ENCODE measurements at places on chromosomes 7 and 10.

DNA sequence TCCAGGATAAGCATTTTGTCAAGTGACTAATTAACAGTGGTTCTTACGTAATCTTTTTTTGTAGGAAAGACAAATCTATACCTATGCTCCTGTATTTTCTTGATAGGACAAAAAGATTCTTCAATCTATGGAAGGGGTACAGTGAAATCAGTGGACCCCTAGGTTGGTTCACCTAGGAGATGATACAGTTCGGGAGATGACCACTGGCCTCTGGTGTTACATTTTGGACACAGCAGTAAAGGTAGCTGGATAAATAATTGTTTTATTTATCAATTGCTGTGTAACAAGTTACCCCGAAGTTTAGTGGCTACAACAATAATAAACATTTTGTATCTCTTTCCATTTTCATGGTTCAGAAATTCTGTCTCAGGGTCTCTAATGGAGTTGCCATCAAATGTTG is 288.2 kb upstream of the MAGI2 start:
- no peak for DNase-seq

GRCh38 chr7:15378494-15379145 is 183.2 kb downstream of the AGMO start:
- no peak for DNase-seq

DNA sequence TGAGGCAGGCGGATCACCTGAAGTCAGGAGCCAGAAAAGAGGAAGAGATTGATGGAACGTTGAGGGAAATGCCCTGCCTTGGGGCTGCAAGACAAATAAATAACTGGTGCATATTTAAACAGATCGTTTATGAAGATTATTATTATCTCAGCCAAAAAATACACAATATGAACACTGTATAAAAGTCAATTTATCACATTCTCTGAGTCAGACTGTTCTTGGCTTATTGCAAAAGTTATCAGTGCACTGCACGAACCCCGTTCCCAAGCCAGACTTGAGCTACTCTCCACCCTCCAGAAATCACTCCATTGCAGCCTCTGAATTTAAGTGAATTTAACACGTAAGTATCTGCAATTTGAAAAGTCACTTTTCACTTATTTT is 1.6 kb downstream of the DNMBP start:
- DNase-seq = no peak

DNA sequence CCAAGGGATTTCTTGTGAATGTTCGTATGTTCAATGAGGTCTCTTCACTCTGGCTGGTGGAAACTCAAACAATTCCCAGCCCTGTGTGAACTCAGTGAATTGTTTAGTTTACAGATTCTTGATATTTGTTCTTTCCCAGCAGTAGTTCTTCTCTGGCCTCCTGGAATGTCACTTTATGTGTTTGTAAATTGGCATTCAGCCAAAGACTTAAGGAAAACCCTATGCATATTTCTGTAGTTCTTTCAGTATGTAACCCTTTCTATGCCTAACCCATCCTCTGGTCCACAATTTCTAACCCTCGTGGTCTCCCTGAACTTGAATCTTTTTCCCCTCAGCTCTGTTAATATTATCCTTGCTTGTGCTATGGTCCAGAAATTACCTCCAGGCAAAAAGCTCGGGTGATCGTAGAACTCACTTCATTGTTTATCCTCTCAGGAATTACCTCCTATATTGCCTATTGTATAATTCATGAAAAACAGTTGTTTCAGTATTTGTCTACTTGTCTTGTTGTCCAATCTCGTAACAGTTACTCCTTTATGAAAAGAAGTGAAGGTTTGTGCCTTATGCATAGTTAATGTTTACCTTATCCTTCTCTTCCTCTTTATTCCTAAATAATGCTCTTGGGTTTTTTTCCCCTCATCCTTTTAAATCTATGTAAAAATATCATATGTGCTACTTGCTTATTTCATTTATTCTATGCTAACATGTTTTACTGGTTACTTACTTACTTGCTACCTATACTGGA is 23.7 kb upstream of the AGR3 start:
- no peak for DNase-seq

DNA sequence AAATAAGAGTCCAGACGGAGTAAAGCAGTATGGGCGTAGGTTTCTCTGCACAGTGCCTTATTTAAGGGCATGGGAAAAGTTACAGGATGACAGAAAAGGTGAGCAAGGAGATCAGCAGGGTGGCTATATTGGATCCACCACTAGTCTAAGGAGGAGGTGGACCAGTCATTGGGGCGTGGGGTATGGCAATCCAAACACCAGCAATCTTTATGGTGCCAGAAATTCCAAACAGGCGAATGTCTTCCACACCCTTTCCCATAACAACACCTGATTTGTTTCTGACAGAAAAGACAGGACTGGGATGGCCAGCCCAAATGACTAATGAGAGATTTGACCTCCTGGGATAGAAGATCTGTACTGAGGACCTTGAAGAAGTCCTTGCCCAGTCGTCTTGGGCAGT is 181.8 kb upstream of the MBL2 start:
- no peak for DNase-seq

DNA sequence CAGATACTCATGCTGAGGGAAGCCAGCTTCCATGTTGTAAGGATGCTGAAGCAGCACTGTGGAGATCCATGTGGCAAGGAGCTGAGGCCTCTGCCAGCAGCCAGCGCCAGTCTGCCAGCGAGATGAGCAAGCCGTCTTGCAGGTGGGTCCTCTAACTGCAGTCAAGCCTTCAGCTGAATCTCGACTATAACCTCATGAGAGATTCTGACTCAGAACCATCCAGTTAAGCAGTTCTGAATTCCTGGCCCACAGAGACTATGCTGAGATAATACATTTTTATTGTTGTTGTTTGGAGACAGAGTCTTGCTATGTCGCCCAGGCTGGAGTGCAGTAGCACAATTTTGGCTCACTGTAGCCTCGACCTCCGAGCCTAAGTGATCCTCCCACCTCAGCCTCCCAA is 105.6 kb downstream of the SH3PXD2A start:
- DNase-seq = no peak

DNA sequence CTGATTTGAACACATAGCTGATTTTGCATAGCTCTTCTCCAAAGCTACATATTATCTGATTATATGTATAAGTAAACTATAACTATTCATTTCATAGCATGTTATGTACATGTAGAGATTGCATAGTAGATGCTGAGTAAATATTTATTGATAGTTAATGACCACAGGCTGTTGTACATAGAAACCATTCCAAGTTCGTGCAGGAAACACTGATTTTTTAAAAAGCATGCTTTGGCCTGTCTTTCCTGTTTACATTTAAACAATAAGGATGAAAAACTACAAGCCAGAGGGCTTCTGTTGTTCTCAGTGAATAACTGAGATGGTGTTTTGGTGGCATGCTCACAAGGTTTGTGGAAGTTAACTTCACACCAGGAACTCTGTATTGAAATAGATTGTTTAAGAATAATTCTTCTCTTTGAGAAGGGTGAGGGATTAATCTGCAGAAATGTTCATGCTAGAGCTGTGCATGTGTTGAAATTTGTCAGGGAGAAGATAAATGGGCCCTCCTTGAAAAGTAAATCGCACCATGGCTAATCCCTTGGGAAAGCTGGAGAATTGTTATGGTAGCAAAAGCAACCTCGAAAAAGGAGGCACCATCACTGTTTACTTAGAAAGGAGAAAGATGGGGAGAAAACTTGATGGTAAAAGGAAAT is 120.2 kb upstream of the SP8 start:
- no peak for DNase-seq

DNA sequence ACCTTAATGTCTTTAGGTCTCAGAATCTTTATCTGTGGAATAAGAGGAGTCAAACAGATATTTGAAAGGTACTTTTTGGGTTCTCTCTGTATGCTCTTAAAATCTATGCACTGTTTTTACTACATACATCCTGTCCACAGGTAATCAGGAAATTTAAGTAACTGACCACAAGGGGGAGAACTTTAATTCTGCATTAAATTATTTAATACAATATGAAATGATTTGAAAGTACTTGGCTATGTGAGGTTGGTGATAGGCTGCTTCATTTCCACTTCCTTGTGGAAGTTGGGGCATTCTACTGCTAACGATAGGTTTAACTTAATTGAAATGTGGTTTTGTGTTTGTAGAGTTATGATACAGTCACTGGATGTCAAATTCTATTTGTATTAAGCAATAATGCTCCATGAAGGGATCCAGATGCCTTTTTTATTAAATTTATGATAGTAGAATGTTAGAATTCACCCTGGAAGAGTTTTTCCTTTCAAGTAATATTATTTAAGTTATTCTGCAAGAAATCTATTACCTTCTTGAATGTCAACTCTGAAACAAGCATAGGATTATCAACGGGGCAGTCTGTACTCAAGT is 6.0 kb downstream of the TEX47 start:
- no peak for DNase-seq

GRCh38 chr7:130988443-130988842 is 254.4 kb upstream of the KLF14 start:
- no peak for DNase-seq

- no peak for DNase-seq
Observed at GRCh38 chr7:128266529-128266882, 25.4 kb downstream of the LEP start.

GRCh38 chr10:34862892-34863291 is 47.8 kb upstream of the PARD3 start:
- no peak for DNase-seq

DNA sequence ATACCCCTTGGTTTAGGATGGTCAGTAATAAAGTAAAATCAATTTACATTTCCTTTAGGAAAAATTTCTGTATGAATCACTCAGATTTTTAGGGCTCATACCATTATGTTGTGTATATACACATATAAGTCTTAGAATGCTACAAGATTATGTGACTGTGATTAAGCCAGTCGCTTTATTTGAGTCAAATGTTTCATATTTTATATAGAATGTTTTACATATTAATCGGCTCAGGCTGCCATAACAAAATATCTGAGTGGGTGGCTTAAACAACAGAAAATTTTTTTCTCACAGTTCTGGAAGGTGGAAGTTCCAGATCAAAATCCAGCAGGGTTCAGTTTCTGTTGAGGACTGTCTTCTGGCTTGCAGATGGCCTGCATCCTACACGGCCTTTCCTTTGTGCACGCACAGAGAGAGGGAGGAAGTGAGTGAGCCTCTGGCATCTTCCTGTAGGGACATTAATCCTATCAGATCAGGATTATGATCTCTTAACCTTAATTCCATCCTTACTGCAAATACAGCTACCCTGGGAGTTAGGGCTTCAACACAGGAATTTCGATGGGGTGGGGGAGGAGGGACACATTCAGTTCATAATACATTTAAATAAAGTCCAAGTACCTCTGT is 198.0 kb downstream of the PHF14 start:
- DNase-seq = no peak

GRCh38 chr7:41769162-41769561 is 66.3 kb upstream of the INHBA start:
- no peak for DNase-seq

GRCh38 chr7:70571403-70571934 is 560.5 kb upstream of the GALNT17 start:
- no peak for DNase-seq

- DNase-seq = no peak
Observed at GRCh38 chr7:70104243-70104642, 506.0 kb downstream of the AUTS2 start.

DNA sequence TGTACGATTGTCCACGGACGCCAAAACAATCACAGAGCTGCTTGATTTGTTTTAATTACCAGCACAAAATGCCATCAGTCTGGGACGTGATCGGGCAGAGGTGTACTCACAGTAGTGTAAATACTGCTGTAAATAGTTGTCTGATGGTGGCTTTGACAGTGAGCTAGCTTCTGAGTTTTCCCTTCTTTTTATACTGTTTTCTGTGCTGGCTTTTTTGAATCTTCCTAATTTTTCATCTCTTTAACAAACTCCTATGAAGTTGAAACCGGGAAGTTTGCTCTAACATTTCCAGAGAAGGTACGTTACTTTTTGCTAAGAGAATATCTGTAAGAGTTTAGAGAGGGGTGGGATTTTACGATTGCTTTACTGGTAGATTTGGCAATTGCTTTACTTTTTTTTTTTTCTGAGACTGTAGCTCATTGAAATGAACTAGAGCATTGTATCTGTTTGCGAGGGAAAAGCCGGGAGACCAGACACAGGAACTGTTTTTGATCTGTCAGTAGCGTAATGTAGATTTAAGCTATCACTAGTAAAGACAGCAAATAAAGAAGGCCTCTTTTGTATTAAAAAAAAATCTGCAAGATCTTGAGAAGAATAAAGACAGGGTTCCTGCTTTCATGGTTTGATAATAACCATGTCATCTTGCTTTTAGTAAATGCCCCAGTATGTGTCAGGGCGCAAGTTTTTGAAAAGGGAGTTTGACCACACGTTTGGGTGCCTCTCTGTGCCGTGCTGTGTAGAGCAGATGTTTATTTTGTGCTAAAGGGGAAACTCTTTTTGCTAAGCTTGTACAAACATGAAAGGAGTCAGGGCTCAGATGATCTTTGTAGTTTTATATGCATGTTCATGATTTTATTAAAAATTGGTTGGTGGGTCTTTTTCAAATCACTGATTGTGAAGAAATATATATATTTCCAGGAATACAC is 712 bp downstream of the FOXP2 start:
- DNase-seq = no peak

GRCh38 chr7:36407636-36408550 is 18.2 kb downstream of the ANLN start:
- no peak for DNase-seq

DNA sequence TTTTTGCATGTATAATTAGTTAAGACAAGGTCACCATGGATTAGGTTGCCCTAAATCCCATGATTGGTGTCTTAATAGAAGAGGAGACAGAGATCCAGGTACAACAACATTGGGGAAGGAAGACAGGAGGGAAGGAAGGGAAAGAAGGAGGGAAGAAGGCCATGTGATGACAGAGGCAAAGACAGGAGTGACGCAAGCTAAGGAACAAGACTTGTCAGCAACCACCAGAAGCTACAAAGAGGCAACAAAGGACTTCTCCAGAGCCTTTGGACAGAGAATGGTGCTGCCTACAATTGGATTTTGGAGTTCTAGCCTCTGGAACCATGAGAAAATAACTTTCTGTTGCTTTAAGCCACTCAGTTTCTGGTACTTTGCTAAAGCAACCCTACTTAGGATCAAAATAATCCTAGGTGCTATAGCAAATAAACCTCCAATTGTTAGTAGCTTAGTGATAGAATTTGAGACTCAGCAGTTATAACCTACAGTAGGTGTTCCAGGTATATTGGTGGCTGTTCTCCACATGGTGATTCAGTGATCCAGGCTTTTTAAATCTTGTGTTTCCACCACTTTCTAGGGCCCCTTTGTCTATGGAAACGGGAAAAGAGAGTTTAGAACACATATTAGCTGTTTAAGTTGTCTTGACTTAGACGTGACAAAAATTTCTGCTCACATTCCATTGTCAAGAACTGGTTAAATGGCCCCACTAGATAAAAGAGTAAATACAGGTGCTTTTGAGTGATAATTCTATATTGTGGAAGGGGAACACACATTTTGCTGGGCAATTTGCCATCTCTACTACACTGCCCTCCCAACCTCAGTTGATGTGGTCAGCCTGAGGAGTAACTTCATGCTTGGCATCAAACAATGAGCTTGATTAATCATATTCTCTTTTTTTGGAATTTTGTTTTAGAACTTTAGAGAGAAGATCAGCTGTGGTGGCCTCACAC is 70.5 kb upstream of the SP4 start:
- no peak for DNase-seq

All from DND-41 (cell line).